ENCODE measurements at places on chromosomes 4 and X. TPM values are rescaled to one million over a fixed set of nuclear protein-coding genes. Genes with fewer than 3 reads are reported as not detected.

Gene ERVMER34-1
- not detected for total RNA-seq

Gene BEND2
- not detected for total RNA-seq

Gene HPGD
- not detected for total RNA-seq

Gene MOB1B
- total RNA-seq = 15.9 TPM

- no peak overlapping the region for H3K4me3 ChIP-seq
- DNase-seq = no peak
- H3K27me3 ChIP-seq = peaks cover 5% of the 10 kb centered on the region
- H3K36me3 ChIP-seq = no peaks in the 10 kb centered on the region
These were observed 62.3 kb downstream of the FAM184B start for GRCh38 chr4:17719106-17719505.

GRCh38 chrX:71222929-71223328 is at the start of gene GJB1:
Gene GJB1, plus strand, starts transcription at chrX:71223224. Its CDS starts 484 bp downstream, at chrX:71223708.
- H3K36me3 ChIP-seq = no peaks in the 10 kb centered on the region
- H3K4me1 ChIP-seq = no peaks in the 10 kb centered on the region
- DNase-seq = no peak
- no peak within 1 kb of the TSS for H3K27ac ChIP-seq
- H3K4me3 ChIP-seq = no peak within 1 kb of the TSS

DNA sequence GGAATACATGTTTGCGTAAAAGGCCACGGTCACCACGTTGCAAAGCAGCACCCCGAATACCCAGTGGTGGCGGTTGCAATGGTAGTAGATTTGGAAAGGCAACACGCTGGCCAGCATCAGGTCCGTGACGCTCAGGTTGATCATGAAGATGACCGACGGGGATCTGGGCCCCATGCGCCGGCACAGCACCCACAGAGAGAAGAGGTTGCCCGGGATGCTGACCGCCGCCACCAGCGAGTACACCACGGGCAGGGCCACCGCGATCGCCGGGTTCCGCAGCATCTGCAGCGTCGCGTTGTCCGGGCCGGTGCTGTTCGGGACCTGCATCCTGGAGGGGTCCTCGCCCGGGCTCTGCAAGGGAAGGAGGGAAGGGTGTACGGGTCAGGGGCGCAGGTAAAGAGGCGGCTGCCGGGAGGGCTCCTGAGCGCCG is 13.5 kb upstream of the ASMTL start:
- H3K4me1 ChIP-seq = peaks cover 11% of the 10 kb centered on the region
- no peak for DNase-seq
- no peak overlapping the region for H3K27ac ChIP-seq
- H3K4me3 ChIP-seq = no peak overlapping the region

DNA sequence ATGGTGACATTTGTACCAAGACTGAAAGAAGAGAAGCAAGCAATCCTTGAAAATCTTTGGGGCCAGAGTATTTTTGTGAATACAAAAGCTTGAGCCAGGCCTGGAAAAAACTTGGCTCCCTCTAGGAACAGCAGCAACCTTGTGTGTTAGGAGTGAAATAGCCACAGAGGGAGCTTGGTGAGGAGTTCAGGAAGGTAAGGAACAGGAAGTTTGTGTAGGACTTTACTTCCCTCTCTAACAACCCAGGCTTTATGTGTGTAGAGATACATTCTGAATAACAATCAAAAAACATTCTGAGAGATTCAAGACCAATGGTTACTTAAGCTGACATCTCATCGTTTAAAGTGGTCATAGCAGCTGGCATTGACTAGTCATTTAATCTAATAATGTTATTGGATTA is 668.5 kb downstream of the PCDH18 start:
- no peak overlapping the region for H3K4me3 ChIP-seq
- no peaks in the 10 kb centered on the region for H3K27me3 ChIP-seq
- H3K36me3 ChIP-seq = no peaks in the 10 kb centered on the region
- DNase-seq = no peak
- H3K4me1 ChIP-seq = no peaks in the 10 kb centered on the region
- H3K27ac ChIP-seq = no peak overlapping the region

- no peaks in the 10 kb centered on the region for H3K36me3 ChIP-seq
- no peaks in the 10 kb centered on the region for H3K27me3 ChIP-seq
- H3K4me3 ChIP-seq = no peak overlapping the region
- H3K4me1 ChIP-seq = peaks cover 2% of the 10 kb centered on the region
These were observed 136.3 kb upstream of the SMAD1 start for GRCh38 chr4:145345401-145345800.

- DNase-seq = no peak
- H3K36me3 ChIP-seq = peaks cover 44% of the 10 kb centered on the region
- H3K27me3 ChIP-seq = no peaks in the 10 kb centered on the region
These were observed 34.5 kb downstream of the NSG1 start for GRCh38 chr4:4421356-4421755.

- no peak overlapping the region for H3K4me3 ChIP-seq
- H3K4me1 ChIP-seq = peaks cover 23% of the 10 kb centered on the region
- H3K27ac ChIP-seq = peak overlapping the region; percentile 46
- DNase-seq = peak; percentile 85
- no peaks in the 10 kb centered on the region for H3K27me3 ChIP-seq
These were observed 138.1 kb downstream of the KDM6A start for GRCh38 chrX:45011131-45011530.

- peaks cover 4% of the 10 kb centered on the region for H3K27me3 ChIP-seq
- no peaks in the 10 kb centered on the region for H3K4me1 ChIP-seq
- no peaks in the 10 kb centered on the region for H3K36me3 ChIP-seq
- no peak overlapping the region for H3K4me3 ChIP-seq
- no peak overlapping the region for H3K27ac ChIP-seq
- DNase-seq = no peak
These were observed 107.2 kb downstream of the ANAPC4 start for GRCh38 chr4:25484243-25484721.

- H3K36me3 ChIP-seq = no peaks in the 10 kb centered on the region
- no peak for DNase-seq
- H3K27ac ChIP-seq = no peak overlapping the region
These were observed 10.0 kb downstream of the QRFPR start for GRCh38 chr4:121370729-121371325.

DNA sequence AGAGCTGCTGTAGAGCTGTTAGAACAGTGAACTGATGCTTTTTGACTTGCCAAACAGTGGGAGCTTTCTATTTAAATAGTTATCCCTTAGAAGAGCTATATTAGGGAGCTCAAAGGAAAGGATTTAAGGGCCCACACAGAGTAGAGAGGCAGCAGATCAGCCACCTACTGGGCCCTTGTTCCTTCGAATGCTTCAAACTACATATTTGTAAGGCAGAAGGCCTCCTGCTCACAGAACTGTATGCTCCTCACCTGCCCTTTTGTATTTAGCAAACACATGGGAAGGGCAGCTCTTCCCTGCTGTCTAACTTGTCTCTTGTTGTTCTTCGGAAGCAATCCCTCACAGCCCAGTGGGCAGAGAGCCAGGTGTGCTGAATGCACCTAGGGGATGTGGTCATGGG is 38.0 kb downstream of the IL1RAPL1 start:
- H3K36me3 ChIP-seq = no peaks in the 10 kb centered on the region
- H3K4me3 ChIP-seq = no peak overlapping the region
- H3K27ac ChIP-seq = no peak overlapping the region
- no peaks in the 10 kb centered on the region for H3K4me1 ChIP-seq
- no peak for DNase-seq

DNA sequence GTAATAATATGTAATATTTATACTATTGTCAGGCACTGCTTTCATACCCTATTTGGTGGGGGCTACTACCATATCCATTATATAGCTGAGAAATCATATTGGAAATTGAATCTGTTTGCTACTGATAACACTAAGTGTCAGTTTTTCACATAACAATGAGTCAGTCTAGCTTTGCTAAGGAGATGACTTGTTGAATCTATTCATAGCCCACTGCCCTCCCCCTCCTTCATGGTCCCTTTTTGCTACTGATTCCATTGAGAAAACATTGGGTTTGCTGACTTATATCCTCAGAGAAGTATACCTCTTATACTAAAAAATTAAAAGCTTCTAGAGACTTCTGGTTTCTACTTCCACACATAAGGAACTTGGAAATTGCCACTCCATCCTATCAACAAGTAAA is 1898.4 kb downstream of the STIM2 start:
- DNase-seq = no peak
- H3K27ac ChIP-seq = no peak overlapping the region
- no peak overlapping the region for H3K4me3 ChIP-seq
- no peaks in the 10 kb centered on the region for H3K27me3 ChIP-seq
- H3K4me1 ChIP-seq = no peaks in the 10 kb centered on the region

GRCh38 chr4:13733817-13734216 is 106.3 kb upstream of the BOD1L1 start:
- no peaks in the 10 kb centered on the region for H3K27me3 ChIP-seq
- H3K4me1 ChIP-seq = no peaks in the 10 kb centered on the region
- DNase-seq = no peak
- no peak overlapping the region for H3K27ac ChIP-seq
- no peaks in the 10 kb centered on the region for H3K36me3 ChIP-seq
- no peak overlapping the region for H3K4me3 ChIP-seq

- no peaks in the 10 kb centered on the region for H3K27me3 ChIP-seq
- no peak overlapping the region for H3K4me3 ChIP-seq
- peaks cover 9% of the 10 kb centered on the region for H3K4me1 ChIP-seq
- H3K27ac ChIP-seq = no peak overlapping the region
- no peak for DNase-seq
These were observed 552.6 kb downstream of the PPARGC1A start for GRCh38 chr4:23337292-23337691.

GRCh38 chr4:55736605-55737183 is 82.9 kb upstream of the EXOC1L start:
- H3K27me3 ChIP-seq = peaks cover 22% of the 10 kb centered on the region
- no peak overlapping the region for H3K4me3 ChIP-seq
- no peaks in the 10 kb centered on the region for H3K36me3 ChIP-seq
- no peak for DNase-seq
- H3K27ac ChIP-seq = no peak overlapping the region
